ENCODE measurements at places on chromosomes 16 and 17.

- no peak for DNase-seq
These were observed 22.6 kb upstream of the MGAT5B start for GRCh38 chr17:76845541-76846017.

DNA sequence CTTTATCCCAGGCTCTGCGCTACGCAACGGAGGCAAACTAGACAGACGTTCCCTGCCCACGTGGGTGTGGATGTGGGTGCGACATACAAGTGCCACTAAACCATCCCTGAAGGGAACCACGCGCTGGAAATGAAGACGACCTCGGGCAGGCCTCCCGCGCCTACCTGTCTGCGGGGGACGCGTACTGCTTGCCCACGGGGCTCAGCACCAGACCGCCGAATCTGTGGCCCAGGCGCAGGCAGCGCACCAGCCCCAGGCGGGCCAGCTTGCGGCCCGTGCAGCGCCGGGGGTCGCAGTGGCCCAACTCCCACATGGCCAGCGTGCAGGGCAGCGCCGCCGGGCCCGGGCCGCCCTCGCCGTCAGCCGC is 480 bp downstream of the TSR3 start:
- DNase-seq: no peak

- DNase-seq: no peak
These were observed 46.9 kb upstream of the CBFA2T3 start for GRCh38 chr16:89023621-89024511.

DNA sequence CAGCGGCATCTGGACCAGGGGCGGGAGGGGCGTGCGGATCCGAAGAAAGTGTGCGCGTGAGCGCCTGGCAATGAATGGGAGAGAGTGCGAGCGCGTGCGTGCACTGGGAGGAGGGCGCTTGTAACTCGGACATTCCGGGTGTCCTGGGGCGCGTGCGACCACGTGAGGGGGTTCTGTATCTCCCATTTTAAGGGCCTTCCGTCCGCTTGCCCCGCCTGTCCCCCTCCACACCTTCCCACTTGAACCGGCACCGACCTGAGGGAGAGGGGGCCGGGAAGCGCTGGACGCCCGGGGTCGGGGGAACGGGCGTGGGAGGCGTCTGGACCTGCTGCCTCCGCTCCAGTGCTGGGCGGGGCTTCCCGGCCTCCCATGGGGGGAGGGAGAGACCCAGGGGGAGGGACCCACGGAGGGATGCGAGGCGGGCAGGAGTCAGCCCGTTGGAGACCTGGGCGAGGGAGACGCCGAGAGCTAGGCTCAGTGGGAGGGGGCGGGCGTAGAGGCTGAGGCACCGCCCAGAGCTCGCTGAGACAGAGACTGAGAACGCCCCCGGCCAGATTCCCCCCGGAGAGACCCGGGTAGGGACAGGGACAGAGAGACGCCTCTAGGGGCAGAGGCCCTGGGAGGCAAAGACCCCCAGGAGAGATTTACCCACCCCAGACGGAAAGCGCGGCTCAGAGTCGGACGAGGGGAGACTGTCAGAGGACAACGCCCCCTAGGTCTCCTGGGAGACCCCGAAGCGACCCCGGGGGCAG is at the start of gene KREMEN2:
TSS of gene KREMEN2 (plus strand) at position 553 of the 752 bp plus-strand sequence. CDS start 246 bp downstream, outside the sequence.
- no peak for DNase-seq

DNA sequence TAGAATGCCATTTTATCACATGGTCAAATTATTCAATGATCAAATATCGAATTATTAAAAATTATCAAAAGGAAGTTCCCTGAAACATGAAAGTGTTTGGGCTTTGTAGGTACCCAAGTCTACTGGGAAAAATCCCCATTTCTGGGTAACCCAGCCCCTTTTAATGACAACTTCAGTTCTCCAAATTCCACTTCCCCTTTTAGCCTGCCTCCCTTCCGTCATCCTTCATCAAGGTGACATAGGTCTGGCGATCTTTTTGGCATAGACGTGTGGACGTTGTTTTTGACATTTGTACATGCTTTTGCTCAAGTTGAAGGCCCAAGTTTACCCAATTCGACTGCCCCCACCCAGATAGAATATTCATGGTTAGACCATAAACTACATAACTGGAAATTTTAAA is 660.9 kb downstream of the MAF start:
- DNase-seq: no peak

DNA sequence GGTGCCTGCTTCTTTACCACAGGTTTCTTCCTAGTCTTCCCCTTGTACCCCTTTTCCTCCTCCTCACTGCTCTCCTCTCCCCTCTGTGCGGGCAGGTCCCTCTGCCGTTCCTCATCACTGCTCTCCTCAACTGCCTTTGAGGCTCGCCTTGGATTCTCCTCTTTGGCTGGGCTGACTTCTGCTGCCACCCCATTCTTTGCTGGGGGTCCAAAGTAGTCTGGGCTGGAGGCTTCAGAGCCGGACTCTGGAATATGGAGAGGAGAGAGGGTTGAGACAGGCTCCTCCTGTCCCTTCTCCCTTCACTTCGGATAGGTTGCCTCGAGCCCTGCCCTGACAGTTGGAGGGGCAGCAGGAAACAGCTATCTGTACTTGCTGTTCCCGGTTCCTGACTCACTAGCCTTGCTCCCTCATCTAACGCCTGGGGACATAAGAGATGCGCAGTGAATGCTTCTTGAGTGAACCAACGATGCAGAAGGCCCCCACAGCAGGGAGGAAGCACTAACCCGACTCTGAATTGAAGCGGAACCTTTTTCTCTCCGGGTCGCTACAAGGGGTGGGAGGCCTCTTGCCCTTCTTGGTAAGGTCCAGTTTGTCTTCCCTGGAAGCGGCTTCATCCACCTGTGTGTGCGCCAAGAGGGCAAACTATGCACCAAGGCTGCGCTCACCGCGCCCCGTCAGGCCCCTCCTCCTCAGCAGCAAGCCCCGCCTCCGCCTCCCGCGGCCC is 655 bp downstream of the HIRIP3 start:
- peak; percentile 76 for DNase-seq

GRCh38 chr17:917391-917811 is 62.2 kb downstream of the NXN start:
- DNase-seq: no peak

Measured in activated CD4-positive, alpha-beta T cell treated with anti-CD3 and anti-CD28 coated beads, Interleukin-2, Interleukin-4, amounts not matched to agents 100 ng/mL and 50 ng/mL, durations not matched to agents 16 hours and 8 hours (primary cell).